ENCODE measurements at places on chromosomes 5 and 9.

DNA sequence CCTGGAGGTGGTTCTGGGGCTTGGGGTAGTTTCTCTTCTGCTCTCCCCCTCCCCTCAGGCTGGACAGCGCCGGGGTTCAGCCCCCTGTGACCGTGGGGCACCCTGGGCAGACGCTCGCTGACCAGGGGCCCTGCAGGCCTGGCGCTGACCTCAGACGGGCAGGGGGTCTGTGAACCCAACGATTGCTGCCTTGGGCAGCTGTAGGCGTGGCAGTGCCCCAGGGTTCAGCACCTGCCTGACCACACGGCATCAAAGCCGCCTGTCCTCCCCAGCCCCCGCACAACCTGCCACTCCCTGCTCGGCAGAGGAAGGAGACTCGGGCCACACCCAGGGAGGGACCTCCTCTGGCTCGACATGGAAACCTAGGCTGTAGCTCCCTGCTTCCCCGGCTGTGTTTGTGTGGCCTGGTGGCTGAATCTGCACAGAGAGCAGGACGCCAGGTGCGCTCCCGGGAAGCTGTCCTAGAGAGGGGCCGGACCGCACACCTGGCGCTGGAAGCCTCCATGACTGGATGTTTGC lies 12.2 kb downstream of the LCN12 start:
- DNase-seq, result no peak

- DNase-seq, result no peak
Measured at GRCh38 chr9:99187311-99187710, 34.4 kb downstream of the ALG2 start.

- no peak for DNase-seq
Measured at GRCh38 chr5:142537938-142538337, 148.0 kb downstream of the FGF1 start.

DNA sequence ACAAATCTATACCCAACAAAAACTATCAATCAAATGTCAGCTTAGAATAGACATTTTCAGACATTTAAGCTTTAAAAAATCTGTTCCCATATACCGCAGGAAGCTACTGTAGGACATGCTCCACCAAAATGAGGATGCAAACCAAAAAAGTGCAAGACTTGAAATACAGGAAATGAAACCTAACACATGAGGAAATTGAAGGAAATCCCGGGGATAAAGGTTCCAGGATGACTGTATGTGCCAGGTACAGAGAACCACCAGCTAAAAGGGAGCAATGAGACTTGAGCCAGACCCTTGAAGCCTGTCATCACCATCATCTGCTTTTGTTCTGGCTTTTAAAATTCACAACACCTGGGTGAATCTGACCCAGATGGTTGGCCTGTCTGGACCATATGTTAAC lies 21.4 kb downstream of the DIAPH1 start:
- no peak for DNase-seq

DNA sequence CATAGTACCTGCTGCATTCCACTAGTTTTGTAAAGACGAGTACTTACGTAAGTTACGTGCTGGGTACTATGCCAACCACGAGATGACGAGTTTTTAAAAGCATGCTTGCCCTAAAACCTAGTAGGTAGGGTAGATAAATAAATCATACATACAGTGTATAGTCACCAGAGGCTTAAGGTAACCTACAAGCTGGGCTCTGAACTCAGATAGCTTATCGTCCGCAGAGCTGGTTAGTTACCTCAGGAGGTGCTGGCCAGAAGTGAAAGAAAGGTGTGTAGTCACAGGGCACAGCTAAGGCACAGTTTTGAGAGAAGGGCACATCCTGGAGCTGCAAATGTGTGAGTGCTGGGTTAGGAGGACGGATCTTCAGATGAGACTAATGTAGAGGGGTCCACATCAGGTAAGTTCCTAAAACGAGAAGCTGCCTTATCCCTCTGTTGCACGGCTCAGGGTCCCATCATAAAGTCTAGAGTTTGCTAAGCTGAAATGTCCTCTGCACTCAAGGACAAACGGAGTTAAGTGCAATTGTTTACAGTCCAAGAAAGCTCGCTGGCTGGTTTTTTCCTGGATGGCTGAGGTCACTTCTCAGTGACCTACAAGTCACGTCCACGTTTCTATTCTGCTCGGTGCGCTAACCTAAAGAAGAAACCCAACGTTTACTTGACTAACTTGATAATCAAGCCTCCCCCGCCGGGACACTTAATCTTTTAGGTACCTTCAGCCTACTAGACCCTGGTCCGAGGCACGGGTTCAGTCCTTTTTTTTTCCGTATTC lies 1.1 kb upstream of the SNX24 start:
- DNase-seq, result no peak

- DNase-seq, result no peak
Measured at GRCh38 chr9:77588271-77588937, 59.7 kb downstream of the GNA14 start.

DNA sequence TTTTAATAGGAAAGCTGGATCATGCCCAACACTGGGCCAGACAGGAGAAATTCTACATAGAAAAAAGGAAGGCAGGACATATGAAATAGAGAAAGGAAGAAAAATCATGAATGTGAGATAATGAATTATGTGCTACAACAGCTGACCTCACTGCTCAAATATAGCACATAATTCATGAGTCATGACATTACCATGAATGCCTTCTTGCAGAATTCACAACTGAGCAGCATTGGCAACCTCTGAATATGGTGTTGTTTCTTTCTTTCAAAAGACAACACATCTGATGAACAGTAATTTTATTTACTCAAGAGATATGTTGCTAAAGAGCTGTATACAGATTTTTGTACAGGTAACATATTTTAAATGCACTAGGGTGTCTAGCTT lies 34.4 kb downstream of the APBA1 start:
- no peak for DNase-seq

GRCh38 chr9:71271602-71272001 lies 150.2 kb upstream of the TRPM3 start:
- DNase-seq, result no peak

- DNase-seq, result no peak
Measured at GRCh38 chr9:19028835-19029451, 4.1 kb downstream of the SAXO1 start.

DNA sequence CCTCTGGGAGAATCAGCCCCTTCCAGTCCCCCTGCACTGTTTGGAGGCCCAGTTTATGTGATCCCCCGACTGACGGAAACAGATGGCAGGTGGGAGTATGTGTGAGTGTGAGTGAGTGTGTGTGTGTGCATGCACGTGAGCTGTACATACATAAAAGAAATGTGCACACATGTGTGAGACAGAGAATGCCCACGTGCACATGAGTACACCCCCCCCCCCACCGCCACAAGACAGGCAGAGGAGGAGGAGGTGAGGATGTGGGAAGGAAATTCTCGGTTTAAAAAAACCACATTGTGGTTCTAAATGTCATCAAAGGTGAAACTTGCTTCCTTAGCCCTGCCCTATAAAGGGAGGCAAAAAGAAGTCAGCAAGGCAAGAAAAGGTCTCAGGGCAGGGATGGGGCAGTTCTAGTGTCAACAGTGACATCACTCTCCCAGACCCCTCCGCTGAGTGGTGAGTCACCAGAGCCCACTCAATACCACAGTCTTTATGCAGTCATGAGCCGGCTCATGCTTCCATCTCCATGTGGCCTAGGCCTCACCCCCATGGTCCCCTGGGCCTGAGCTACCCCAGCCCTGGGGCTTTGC lies 79.2 kb upstream of the HSPA9 start:
- DNase-seq, result peak; percentile 47

DNA sequence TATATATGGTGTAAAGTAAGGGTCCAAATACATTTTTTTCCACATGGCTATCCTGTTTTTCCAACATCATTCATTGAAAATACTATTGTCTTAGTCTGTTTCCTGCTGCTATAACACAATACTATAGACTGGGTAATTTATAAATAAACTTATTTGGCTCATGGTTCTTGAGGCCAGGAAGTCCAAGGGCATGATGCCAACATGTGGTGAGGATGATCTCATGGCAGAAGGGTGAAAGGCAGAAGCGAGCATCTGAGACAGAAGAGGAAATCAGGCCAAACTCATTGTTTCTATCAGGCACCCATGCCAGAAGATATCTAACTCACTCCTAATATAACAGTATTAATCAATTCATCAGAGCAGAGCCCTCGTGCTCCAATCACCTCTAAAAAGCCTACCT lies 42.6 kb downstream of the ANKRD55 start:
- DNase-seq, result no peak

DNA sequence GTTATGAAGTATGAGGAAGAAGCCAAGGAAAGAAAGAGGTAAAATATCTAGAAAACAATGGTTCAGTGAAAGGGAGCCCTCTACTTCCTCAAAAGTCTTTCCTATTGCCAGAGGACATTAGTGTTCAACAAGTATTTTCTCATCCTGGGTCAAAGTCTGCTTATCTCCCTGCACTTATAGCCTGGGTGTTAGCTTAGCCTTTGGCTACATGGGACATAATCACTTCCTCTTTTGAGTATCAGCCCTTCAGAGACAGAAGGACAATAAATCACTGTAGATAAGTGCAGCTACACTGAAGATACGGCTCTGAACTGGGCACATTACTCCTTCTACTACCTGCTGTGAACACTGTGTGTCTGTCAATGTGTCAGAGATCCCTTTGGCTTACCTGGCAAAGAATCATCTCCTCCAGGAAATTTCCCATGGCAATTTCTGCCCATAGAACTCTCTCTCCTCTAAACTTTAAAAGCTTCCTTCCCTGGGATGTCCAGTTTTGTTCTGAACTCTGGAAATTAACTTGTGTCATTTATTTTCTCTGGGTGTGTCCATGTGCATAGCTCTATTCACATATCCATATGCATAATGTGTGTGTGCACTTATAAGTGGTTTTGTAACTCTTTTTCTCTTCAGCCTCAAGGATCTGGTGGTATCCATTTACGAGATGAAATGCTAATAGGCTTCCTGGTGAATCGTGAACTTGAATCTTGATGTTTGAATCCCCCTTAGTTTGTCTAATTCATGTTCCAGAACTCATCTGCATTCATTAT lies 30.0 kb upstream of the RECK start:
- DNase-seq, result no peak

GRCh38 chr5:173714551-173715428 lies 98.3 kb upstream of the BOD1 start:
- DNase-seq, result no peak

DNA sequence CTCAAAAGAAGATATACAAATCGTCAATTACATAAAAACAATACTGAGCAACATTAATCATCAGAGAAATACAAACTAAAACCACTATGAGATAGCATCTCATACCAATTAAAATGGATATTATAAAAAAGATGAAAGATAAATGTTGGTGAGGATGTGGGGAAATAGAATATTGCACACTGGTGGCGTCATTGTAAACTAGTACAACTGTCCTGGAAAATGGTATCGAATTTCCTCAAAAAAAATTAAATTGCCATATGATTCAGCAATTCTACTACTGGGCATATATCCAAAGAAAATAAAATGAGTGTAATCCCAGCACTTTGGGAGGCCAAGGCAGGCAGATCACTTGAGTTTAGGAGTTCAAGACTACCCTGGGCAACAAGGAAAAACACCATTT lies 326.0 kb upstream of the FTMT start:
- DNase-seq, result no peak

DNA sequence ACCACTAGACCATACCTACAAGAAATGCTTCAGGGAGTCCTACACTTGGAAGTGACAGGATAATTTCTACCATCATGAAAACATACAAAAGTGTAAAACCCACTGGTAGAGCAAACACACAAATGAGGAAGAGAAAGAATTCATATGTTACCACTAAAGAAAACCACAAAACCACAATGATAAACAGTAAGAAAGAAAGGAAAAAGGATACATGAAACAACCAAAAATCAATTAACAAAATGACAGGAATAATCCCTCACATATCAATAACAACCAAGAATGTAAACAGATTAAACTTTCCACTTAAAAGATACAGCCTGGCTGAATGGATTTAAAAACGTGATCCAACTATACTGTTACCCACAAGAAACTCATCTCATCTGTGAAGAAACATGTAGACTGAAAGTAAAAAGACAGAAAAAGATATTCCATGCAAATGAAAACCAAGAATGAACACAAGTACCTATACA lies 83.4 kb downstream of the LPAR1 start:
- no peak for DNase-seq

GRCh38 chr5:172059661-172060100 lies 53.2 kb upstream of the FBXW11 start:
- DNase-seq, result no peak
